Fibroblast of skin of abdomen (primary cell): ENCODE measurements at places on chromosomes 11 and 22.

DNA sequence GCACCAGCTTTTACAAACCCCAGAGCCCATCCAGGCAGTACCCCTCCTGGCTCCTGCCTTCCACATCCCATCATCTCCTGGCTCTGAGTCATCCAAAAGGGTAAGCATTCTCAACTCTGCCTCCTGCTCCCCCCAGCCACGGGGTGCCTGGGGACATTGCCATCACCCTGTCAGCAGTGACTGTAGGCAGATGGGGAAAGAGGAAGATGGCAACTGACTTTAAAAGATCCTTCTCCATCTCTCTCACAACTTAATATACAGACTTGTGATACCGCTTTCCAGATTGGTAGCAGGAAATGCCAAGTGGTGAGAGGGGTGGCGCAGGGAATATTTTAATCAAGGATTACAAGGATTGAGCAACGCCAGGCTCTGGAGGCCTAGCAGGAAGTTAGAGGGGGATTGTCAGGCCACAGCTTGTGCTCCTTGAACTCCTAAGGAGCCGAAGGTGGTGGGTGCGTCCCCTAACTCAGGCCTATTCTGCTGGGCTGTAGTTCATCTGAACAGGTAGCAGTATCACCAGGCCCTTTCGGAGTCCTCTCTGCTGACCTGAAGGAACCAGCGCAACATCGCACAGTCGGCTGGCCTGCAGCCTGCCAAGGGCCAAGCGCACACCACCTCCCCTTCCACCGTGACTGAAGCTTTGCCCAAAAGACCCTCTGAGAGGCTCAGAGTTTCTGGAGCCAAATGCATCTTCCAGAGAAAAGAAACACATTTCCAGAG, 83.3 kb downstream of the ZC3H12C start:
- DNase-seq: peak; percentile 23

DNA sequence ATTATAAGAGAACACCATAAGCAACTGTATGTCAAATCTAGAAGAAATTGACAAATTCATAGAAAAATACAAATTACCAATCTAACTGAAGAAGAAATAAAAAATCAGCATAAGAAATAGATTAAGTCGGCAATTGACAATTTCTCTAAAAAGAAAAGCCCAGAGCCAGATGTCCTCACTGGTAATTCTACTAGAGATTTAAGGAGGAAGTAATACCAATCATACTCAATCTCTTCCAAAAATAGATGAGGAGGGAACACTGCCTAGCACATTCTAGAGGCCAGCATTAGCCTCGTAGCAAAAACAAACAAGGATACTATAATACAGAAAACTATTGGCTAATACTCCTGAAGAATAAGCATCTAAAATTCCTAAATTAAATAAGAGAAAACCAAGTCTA, 40.4 kb upstream of the IGLL5 start:
- DNase-seq: no peak

- peak; percentile 20 for DNase-seq
These were observed 65.0 kb upstream of the TTC12 start for GRCh38 chr11:113249491-113249763.

DNA sequence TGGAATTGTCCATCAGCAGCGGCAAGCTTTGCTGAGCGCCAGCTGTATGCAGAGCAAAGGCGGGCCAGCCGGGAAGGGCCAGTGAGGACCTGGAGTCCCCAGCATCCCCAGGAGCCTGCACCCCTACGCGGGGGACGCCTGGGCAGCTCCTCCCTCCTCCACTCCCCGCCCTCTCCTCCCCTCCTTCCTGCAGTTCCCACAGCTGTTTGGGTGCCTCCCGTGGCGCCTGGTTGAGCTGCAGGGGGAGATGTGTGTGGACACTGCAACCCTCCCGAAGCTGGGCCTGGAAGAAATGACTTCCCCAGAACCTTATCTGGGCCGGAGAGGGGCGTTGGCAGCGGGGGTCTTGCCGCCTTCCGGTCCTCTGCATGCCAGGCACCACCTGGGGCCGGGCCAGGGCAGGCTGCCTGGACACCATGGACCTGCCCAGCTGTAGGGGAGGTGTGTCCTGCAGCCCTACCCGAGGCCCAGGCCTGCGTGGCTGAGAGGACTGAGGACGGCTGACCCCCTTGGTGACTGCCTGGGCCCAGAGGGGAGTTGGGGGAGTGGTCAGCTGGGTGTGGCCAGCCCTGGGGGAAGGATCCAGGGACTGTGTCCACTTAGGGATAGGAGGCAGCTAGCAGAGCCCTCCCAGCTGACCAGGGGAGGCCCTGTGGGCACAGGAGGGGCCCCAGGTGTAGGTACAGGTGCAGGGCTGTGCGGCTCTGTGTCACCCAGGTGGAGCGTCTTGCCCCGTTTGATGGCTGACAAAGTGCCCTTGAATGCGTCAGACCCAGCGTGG, 16.8 kb upstream of the MUC6 start:
- no peak for DNase-seq

DNA sequence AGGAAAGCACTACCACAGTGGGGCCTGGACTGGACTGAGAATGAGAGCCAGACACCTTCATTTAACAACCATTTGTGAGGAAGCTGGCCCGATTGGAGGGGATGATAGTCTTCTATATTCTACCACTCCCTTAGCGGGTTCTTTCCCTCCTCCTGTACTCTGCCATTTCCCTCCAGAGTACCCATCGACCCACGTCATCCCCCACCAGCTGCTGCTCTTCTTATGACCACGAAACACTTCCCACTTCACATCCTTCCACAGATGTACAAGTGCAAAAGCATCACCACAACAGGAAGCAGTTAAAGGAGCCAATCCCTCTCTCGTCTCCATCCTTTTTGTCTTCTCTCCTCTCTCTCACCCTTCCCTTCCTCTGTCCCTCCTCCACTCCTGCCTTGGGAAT, 18.0 kb upstream of the UBASH3B start:
- no peak for DNase-seq

- DNase-seq: peak; percentile 6
These were observed 198.3 kb upstream of the PLET1 start for GRCh38 chr11:112459001-112459400.

DNA sequence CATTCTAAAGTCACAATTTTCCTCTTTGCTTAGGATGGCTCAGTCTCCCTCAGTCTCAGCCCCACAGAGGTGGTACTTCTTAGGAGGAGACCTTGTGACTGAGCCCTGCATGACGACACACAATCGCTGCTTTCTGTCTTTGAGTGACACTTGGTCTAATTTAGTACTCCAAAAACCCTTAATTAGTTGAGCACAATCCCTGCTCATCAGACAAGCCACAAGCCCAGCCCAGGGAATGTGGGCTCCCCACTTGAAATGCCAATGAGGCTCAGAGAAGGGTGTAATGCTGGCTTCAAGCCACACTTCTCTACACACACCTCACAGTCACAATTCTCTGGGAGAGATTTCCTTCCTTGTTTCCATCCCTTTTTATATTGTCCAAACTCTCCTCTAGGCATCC, 101.8 kb downstream of the FEZ1 start:
- DNase-seq: no peak
